ENCODE measurements at places on chromosomes 4 and X. TPM values are rescaled to one million over a fixed set of nuclear protein-coding genes. Genes with fewer than 3 reads are reported as not detected.

Gene ZAR1
- 0.55 TPM for total RNA-seq

Gene SHROOM3
- 73.3 TPM for total RNA-seq

Gene CT47B1
- total RNA-seq = not detected

Gene GPM6B
- 37.1 TPM for total RNA-seq

Gene SSX4B
- not detected for total RNA-seq

Gene PRPS1
- total RNA-seq = 25.6 TPM

DNA sequence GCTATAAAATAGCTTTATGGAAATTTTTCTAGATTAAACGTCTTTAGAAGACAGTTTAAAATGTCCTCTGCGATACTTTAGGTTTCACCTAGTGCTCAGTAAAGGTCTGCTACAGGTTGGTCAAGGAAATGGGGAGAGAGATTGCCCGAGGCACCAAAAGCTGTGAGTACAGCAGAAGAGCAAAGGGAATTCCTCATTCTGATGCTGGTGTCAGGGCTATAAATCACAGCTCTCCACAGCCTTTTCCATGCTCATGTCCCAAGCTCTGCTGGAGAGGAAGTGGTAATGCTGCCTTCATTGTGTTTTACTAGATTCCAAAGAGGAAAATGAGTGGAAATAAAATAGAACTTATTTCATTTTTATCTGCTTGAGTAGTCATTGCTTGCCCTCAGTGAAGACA lies 2060.4 kb downstream of the ARAP2 start:
- DNase-seq = no peak

GRCh38 chr4:24472514-24473308 lies 111.6 kb downstream of the DHX15 start:
- peak; percentile 86 for DNase-seq

DNA sequence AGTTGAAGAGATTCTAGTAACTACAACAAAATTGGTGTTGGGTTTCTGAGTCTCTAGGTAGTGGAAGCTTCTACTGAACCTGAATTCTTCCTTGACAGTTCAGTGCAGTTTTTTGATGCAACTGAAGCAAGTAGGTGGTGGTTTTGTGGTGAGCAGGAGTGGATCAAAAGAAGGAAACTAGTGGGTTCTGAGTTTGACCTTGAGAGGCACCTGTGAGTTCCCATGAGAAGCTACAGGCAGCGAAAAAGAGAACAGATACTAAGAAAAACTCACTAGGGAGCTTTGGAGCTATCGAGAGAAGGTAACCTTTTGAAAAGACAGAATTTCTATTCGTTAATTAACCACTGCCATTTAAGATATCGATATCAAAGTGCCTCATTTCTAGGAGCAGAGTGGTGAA lies 145.2 kb downstream of the PDHA2 start:
- DNase-seq = no peak

DNA sequence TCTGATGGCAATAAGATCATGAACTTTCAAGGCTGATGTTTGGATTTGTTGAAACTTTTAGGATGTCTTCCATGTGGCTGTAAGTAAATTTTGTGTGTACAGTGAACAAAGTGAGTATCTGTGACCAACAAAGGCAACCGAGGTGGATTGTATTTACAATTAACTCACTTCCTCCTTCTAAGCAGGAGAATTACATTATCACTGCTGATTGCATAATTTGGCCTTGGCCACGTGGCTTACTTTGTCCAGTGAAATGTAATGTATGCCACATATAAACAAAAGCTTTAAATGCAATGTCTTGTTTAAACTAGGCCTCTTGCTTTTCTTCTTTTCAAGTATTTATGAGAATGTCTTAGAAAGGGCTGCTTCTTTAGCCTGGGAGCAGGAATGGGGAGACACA lies 66.3 kb upstream of the MAD2L1 start:
- DNase-seq = no peak

GRCh38 chrX:98607739-98608138 lies 1724.0 kb downstream of the RPA4 start:
- no peak for DNase-seq

GRCh38 chr4:139786494-139787354 lies 121.1 kb downstream of the MGST2 start:
- no peak for DNase-seq

DNA sequence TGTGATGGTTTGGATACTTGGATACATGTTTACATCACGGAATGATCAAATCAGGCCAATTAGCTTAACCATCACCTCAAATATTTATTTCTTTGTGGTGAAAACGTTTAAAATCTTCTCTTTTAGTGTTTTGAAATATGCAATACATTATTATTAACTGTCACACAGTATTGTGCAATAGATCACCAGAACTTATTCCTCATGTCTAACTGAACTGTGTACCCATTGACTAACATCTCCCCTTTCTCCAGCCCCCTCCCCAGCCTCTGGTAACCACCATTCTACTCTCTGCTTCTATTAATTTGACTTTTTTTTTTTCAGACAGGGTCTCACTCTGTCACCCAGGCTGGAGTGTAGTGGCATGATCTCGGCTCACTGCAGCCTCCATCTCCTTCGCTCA lies 471.9 kb downstream of the BCOR start:
- no peak for DNase-seq

DNA sequence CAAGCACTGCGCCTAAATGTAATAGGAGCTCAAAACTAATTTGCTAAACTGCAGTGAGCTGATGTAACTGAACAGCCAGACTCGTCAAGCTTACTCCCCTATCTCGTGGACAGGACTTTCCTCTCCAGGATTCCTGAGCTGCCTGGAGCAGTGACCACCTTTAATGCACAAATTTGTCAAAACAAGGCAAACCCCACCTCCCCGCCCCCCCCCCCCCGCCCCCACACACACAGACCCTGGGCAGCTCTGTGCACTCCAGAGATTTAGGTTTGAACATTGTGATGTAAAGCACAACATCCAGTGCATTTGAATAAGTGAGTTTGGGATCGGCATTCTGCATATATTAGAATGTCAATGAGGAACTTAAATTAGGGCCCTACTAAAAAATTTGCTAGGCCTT lies 77.7 kb upstream of the DHX15 start:
- no peak for DNase-seq

- DNase-seq = no peak
These were observed 119.9 kb upstream of the POF1B start for GRCh38 chrX:85499400-85499799.

DNA sequence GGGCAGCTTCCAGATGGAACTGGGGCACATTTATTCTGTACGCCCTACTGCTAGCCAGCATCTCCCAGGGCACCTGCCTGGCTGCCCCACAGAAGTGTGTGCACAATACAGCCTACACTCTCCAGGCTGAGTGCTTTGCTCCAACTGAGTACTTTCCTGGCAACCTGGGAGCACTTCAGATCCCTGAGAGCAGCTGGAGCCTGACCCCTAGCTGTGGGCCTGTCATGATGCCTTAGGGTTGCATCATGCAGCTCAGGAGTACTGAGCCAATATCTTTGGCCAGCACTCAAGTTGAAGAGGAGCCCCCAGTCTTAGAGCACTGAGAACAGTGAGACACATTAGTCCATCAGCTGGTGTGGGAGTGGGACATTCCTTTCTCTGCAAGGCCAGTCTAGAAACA lies 321.9 kb downstream of the CFAP47 start:
- DNase-seq = no peak

GRCh38 chr4:77560170-77560569 lies 45.5 kb upstream of the CXCL13 start:
- DNase-seq = no peak

GRCh38 chr4:158314756-158315487 lies 104.6 kb downstream of the TMEM144 start:
- DNase-seq = no peak

- no peak for DNase-seq
These were observed 603.6 kb downstream of the SPRY1 start for GRCh38 chr4:124000233-124000632.

DNA sequence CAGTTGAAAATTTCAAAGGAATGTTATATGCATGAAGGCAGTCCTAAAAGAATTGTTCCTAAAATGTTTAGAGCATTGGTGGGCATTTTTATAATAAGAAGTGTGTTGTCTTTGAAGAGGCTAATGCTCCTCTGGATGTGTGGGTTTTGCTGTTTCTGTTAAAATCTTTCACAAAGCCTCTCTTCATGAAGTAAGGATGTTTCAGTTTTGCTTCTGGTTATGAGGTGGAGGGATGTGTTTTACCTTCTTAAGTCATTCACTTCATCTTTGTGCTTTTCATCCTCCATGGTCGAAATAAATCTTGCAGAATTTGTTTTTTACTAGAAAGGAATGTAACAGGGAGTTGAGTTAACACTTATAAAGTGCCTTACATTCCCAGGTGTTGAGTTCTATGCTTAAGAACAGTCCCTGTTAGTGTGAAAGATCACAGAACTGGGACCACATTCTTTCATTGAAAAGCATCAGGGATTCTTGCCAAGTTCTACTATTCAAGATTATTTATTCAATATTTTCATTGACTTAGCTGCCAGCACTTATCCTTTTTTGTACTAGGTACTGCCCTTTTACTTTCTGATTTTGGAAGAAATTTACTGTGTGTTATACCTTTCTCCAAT lies 21.1 kb downstream of the FHIP1A start:
- no peak for DNase-seq

GRCh38 chr4:65597697-65598096 lies 72.6 kb downstream of the EPHA5 start:
- DNase-seq = no peak

DNA sequence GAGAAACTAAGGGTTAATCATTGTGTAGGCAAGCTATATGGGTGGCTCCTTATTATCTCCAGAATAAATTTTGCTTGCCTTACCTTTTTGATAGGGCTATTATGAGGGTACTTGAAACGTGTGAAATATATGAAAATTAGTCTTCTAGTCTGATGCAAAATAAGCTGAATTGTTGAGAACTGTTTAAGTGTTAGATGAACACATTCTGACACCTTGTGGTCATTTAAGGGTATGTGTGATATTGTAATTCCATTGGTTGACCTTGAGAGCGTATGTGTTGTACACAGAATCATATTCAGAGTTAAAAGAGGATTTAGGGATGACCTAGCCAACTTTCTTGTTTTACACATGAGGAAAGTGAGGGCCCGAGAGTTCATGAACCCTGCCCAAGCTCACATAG lies 44.6 kb upstream of the LINC00632 start:
- no peak for DNase-seq

DNA sequence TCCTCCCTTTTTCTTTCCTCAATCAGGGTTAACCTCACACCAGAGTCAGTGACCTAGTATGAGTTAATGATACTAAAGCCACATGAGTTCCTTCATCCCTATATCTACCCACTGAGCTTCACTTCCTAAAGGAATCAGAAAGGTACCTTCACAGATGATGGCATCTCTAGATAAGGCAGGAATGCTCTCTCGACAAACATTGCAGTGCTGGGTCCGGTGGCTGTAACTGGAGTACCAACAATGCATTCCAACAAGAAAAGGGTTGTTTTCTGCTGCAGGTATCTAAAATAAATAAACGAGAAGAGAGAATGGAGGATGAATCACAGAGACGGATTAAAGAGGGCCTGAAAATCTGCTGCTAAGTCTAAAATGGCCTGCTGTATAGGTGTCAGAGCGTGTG lies 66.7 kb downstream of the DGKK start:
- DNase-seq = no peak

- no peak for DNase-seq
These were observed 50.2 kb upstream of the DCTD start for GRCh38 chr4:182967403-182967802.

DNA sequence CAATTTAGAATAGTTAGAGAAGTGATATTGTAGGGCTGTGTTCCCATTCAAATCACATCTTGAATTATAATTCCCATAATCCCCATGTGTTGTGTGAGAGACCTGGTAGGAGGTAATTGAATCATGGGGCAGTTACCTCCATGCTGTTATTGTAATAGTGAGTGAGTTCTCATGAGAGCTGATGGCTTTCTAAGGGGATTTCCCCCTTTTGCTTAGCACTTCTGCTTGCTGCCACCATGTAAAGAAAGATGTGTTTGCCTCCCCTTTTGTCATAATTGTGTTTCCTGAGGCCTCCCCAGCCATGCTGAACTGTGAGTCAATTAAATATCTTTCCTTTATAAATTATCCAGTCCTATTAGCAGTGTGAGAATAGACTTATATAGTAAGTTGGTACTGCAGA lies 53.2 kb downstream of the LPAR4 start:
- DNase-seq = no peak

Measured in upper lobe of right lung (tissue), 1 donor.